ENCODE measurements at places on chromosomes 5 and 9.

- no peak for DNase-seq
These were observed 26.1 kb upstream of the RNU6ATAC start for GRCh38 chr9:134190232-134191121.

- DNase-seq, result no peak
These were observed 61.5 kb downstream of the TMEM167A start for GRCh38 chr5:83015676-83016075.

GRCh38 chr5:61619777-61620518 is 287.9 kb downstream of the ZSWIM6 start:
- no peak for DNase-seq

GRCh38 chr5:22473886-22474285 is 379.3 kb downstream of the CDH12 start:
- DNase-seq, result no peak

DNA sequence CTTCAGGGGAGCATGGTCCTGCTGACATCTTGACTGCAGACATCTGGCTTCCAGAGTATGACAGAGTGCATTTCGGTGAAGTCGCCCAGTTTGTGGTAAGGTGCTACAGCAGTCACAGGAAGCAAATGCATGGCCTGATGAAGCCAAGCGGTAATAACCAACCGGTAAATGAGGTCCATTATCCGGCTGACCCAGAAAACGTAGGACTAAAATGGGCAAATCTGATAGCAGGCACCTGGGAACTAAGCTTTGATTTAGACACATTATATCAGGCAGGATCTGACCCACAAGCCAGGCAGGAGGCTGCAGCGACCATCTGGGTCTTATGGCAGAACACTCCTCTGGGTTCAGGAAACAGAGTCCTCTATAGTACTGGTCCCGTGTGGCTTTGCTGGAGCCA is 454.6 kb downstream of the GADD45G start:
- DNase-seq, result no peak

DNA sequence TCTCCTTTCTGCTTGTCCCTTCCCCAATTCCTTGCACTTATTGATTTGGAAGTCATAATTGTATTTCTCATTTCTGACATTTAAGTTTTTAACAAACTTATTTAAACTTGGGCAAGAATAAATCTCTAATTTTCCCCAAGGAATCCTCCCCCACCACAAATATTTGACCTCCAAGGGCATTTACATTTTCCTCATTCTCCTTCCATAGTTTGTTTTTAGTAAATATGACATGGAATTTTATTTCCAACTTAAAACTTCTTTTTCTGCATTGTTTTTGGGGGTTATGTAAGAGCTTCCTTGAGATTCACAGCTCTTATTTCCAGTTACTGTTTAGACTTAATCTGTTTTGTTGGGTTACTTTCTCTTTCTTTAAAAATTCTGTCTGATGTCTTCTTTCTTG is 64.9 kb downstream of the ZNF618 start:
- no peak for DNase-seq

- no peak for DNase-seq
These were observed 104.1 kb downstream of the CD180 start for GRCh38 chr5:67092535-67092934.

- DNase-seq, result no peak
These were observed 218.1 kb downstream of the AOPEP start for GRCh38 chr9:94944626-94945025.

- no peak for DNase-seq
These were observed 184.4 kb downstream of the PLK2 start for GRCh38 chr5:58275516-58275915.

- DNase-seq, result no peak
These were observed 139.6 kb downstream of the MTX3 start for GRCh38 chr5:79851391-79851863.

GRCh38 chr5:11897781-11898180 is 6.5 kb downstream of the CTNND2 start:
- no peak for DNase-seq

- DNase-seq, result no peak
These were observed 410.4 kb downstream of the MED10 start for GRCh38 chr5:5967944-5968343.

DNA sequence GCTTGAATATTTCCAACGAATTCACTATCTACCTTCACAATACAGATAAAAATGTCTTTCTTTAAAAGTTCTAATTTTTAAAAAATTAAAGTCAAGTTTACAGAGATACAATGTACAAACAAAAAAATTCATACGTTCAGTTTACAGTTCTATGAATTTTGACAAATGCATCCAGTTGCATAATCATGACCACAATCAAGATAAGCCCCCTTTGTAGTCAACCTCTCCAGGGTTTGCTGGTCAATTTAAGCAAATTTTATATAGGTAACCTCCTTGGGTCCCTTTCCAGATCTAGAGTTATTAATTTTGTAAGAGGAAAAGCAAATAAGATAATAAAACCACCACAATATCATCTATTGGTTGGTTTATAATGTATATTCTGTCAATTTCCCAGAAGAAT is 76.3 kb downstream of the MRPS27 start:
- DNase-seq, result no peak

DNA sequence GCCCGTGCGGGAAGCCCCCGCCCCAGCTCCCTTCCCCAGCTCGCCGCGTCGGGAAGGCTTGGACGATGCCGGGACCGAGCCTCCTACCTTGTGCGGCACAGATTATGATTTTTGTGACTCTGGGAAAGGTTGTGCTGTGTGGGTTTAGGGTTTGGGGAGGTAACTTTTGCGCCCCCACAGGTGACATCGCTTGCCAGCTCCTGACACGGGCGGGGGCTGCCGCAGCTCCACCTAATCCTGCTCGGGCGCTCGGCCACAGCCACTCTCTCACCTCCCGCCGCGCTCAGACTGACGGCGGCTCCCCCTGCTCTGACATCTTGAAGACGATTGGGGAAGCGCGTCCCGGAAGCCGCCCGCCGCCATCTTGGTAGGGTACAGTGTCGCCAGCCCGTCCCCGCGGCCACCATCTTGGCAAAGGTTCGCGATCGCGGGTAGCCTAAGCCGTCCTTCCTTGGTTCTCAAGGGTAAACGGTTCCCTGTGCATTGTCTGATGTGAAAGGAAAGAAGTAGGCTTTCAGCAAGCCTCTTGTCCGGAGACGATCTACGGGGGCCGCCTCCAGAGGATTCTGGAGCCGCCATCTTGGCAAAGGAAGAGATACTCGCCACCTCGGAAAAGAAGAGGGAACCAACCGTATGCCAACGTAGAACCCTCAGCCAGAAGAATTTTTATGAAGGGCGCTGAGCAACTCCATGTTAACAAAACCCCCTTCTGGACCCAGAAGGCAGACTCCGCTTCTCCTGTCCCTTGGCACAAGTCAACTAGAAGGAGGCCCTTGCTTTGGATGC is 1.8 kb upstream of the NR3C1 start:
- DNase-seq, result peak; percentile 59

- no peak for DNase-seq
These were observed 135.1 kb downstream of the CSNK1G3 start for GRCh38 chr5:123647066-123647465.

GRCh38 chr9:127083138-127083980 is 39.1 kb downstream of the ANGPTL2 start:
- DNase-seq, result no peak

DNA sequence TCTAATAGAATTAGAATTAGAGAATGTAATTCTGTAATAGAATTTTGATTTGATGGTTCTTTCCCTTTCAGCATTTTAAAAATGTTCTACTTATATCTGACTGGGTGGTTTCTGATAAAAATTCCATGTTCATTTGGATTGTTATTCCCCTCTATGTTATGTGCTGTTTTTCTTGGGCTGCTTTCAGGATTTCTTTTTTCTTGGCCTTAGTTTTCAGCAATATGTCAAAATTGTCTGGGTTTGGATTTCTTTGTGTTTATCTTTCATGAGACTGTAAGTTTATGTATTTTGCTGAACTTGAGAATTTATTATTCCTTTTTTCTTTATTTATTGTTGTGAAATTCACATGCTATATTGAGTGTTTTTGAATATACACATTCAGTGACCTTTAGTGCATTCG is 189.1 kb downstream of the RANBP17 start:
- DNase-seq, result no peak

DNA sequence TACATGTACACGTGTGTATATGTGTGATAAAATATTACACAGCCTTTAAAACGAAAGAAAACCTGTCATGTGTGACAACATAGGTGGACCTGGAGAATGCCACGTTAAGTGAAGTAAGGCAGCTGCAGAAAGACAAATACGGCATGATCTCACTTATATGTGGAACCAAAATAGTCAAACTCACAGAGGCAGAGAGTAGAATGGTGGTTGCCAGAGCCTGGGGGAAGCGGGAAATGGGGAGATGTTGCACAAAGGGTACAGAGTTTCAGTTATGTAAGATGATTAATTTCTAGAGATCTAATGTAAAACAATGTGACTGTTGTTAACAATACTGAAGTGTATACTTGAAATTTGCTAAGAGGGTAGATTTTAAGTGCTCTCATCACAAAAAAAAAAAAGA is 34.8 kb downstream of the ADAMTS12 start:
- no peak for DNase-seq

DNA sequence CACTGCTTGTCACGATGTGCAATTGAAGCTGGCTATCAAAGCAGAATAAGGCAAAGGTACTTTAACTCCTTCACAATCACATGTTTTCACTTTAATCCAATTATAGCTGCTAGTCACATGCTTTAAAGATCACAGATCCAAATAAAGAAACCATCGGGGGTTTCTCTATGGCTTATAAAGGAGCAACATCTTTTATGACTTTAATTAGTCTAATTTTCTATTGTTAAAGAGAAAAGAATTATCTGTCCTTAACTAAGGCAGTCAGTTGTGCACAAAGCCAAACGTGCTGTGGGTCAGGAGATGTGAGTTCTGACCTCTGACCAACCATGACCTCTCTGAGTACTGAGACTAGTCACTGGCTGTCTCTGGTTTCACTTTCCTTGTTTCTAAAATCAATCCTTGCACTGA is 561.1 kb downstream of the RAB3C start:
- no peak for DNase-seq

- DNase-seq, result no peak
These were observed 875 bp downstream of the TPM2 start for GRCh38 chr9:35688558-35689541.

DNA sequence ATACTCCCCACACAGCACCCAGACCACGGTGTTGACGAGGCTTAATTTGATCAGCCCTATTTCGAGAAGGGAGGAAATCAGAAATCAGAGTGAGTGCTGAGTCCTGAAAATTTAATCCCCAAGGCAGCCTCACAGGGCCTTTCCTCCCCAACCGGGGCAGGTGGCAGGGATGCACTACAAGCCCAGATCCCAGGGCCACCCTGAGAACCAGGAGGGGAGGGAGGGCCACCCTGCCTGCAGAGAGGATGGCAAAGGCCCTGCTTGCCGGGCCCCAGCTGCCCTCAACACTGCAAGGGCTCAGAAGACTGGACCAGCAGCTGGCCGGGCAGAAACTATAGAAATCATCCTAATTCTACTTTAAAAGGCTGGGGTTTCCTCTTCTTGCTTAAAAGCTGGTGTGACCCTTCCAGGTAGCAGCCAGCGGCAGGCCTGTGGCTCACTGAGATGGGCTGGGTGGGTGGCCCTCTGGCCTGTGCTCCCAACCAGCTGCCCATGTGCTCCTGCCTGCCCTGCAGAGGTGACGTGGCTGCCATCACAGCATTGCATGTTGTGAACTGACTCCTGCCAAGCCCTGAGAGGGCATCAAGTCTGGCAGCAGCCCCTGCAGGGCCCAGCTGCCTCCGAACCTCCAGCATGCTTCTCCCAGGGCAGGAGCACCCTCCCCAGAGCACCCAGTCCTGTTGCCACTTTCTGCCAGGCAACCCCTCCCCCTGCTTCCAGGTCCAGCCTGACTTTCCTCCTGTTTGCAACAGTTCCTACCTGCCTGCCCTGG is 122.8 kb downstream of the ADAMTS2 start:
- no peak for DNase-seq

- DNase-seq, result no peak
These were observed 179.5 kb upstream of the TARS1 start for GRCh38 chr5:33261305-33261704.

DNA sequence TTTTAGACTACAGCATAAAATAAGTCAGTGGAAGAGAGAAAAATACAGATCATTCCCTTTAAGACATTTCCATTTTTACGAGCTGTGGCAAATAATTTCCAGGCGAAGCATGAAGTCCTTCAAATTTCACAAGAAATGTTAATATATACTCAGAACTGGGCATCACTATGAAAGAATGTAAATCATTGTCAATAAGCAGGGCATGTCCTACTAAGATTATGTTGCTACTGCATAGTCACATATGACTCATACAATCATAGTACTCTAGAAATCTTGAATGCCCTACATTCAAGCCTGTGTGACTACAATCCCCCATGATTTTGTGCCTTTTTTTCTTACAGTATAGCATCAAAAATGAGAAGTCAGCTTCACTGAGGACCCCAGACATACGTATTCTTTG is 485.2 kb upstream of the FTMT start:
- no peak for DNase-seq

GRCh38 chr9:84949258-84949657 is 279.7 kb downstream of the NTRK2 start:
- no peak for DNase-seq

GRCh38 chr5:160242145-160242544 is 12.8 kb downstream of the FABP6 start:
- no peak for DNase-seq

- DNase-seq, result peak; percentile 19
These were observed 16.0 kb upstream of the PUM3 start for GRCh38 chr9:2859776-2860379.

DNA sequence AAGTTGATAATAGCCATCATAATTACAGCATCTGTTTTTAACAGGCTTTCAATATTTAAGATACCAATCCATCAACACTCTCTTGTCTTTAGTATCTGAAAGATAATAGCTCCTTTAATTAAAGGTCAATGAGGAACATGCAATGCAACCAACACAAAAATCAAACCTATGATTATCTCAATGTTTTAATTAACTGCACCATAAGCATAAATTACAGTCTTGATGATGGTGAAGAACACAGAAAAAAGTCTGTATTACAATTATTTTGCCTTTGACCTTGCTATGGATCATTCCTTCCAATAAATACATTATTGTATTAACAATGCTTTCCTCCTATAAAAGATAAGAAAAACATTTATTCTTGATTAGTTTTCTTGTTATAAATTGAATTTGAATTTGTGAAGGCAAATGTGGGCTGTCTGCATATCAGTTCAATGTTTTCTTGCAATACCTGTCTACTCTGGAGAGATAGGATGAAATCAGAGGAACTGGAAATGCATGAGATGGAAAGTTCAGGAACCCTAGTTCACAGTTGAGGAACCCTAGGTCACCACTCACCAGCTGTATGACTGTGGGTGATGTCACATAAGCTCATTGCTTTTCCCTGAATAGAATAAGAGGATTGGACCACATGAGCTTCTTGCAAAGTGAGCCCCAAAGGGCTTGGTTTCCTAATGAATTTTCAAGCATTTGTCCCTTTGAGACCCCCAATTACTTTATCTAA is 58.5 kb upstream of the ANXA1 start:
- no peak for DNase-seq

DNA sequence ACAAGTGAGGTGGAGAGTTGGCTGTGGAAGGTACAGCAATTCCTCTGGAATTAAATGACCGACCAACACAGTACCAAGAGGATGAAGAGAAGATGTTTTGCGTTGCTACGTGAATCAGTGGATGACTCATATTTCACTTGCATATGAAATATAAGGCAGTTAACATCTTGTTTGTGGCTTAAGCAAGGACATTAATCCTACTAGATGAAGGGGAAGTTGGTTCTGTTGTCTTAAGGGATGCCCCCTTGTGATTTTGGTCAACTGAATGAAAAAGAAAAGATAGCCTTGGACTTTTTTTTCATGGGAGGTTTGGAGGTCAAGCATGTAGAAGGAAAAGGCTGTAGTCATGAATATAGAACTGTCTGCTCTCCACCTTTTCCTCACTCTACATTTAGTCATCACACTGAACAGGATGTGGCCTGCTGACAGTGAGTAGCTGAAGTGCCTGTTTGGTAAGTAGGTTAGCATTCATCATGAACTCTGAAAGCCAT is 33.9 kb downstream of the VLDLR start:
- no peak for DNase-seq
